Stimulated activated CD4-positive, alpha-beta T cell treated with anti-CD3 and anti-CD28 coated beads, TNF-alpha, amount 100 ng/mL, for 24 hours (primary cell): ENCODE measurements at places on chromosomes 2 and 18.

DNA sequence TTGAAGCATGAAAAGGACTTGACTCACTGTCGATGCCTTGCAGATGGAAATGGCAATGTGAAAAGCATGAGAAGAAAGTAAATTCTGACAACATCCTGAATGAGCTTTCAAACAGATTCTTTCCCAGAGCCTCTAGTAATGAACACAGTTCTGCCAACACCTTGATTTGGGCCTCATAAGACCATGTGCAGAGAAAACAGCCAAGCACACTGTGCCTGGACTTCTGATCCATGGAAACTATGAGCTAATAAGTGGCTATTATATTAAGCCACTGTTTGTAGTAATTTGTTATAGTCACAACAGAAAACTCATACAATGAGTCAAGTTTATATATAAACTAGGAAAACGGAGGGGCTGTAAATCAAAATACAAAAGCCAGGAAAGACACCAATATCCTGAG is 477.3 kb downstream of the MBD2 start:
- no peak for DNase-seq

GRCh38 chr2:174124181-174124580 is 124.2 kb downstream of the OLA1 start:
- no peak for DNase-seq

DNA sequence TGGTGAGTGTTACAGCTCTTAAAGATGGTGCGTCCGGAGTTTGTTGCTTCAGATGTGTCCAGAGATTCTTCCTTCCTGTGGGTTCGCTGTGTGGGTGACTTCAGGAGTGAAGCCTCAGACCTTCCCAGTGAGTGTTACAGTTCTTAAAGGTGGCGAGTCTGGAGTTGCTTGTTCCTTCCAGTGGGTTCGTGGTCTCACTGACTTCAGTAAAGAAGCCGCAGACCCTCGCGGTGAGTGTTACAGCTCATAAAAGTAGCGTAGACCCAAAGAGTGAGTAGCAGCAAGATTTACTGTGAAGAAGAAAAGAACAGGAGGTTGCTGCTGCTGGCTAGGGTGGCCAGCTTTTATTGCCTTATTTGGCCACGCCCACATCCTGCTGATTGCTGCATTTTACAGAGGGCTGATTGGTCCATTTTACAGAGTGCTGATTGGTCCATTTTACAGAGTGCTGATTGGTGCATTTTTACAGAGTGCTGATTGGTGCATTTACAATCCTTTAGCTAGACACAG is 34.0 kb upstream of the SPTBN1 start:
- DNase-seq: no peak

GRCh38 chr2:131103165-131103564 is 2.0 kb upstream of the PLEKHB2 start:
- no peak for DNase-seq

DNA sequence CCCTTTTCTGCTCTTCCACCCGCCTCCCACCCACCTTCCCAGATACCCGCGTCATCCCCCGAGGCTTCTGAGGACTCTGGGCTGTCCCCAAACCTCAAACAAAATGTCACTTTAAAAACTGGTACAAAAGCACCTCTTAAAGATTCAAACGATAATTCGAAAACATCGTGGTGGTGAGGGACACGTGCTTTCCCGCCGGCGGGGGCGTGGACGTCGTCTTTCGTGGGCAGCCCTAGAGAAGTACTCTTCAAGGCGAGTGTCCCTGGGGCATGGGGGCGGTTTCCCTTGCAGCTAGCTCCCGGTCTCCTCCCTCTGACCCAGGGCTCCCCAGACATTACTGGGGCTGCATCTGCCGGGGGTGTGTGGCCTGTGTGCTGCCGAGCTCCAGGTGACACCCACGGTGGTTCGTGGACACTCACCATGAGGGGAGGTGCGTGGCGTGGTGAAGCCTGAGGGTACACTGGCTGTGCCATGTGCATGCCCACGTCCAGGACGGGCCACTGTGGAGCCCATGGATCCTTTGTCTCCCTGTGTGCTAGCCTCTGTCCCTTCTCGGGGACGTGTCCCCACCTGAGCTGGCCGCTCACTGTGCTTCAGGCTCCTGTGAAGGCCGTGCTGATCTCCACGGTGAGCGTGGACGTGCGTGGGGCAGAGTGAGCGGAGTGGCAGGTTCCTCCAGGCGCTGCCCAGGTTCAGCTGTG is 117.8 kb downstream of the NFATC1 start:
- DNase-seq: no peak

- DNase-seq: no peak
Measured at GRCh38 chr2:60385648-60386047, 167.8 kb downstream of the BCL11A start.

GRCh38 chr2:47720036-47720435 is 62.9 kb upstream of the MSH6 start:
- no peak for DNase-seq
